Stimulated activated CD4-positive, alpha-beta T cell treated with anti-CD3 and anti-CD28 coated beads, Interleukin-2, amount 100 ng/mL, for 24 hours (primary cell): ENCODE measurements at places on chromosomes 11 and 22.

DNA sequence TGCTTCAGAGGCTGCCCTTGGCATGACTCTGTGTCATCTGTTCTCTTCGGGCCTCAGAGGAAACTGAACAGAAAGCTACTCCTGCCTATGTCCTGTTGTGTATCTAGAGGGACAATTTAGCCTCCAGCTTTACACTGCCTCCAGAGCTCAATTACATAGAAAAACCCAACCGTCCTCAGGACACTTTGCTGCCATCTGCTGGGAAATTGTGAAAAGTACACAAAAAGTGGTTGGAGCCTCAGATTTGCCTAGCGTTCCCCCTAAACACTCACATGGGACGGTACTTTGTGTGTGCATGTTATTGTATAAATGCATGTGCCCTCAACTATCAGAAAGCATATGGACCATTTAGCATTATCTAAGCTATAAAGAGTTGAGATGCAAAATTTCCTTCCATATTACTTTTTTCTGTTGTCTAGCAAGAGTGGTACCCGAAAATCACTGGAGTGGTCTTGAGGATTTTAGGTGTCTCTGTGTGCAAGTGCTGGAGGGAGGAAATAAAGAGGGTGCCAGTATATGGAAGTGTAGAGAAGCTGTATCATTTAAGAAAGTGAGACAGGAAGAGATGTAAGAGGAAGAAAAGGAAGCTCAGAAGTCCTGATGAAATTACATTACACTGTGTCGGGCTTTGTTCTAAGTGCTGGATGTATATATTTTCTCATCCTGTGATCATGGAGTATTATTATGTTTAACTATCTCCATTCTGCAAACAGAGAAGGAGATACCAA, 8.7 kb upstream of the MS4A4E start:
- no peak for DNase-seq

GRCh38 chr11:79274636-79275331, 166.0 kb downstream of the TENM4 start:
- DNase-seq, result no peak

DNA sequence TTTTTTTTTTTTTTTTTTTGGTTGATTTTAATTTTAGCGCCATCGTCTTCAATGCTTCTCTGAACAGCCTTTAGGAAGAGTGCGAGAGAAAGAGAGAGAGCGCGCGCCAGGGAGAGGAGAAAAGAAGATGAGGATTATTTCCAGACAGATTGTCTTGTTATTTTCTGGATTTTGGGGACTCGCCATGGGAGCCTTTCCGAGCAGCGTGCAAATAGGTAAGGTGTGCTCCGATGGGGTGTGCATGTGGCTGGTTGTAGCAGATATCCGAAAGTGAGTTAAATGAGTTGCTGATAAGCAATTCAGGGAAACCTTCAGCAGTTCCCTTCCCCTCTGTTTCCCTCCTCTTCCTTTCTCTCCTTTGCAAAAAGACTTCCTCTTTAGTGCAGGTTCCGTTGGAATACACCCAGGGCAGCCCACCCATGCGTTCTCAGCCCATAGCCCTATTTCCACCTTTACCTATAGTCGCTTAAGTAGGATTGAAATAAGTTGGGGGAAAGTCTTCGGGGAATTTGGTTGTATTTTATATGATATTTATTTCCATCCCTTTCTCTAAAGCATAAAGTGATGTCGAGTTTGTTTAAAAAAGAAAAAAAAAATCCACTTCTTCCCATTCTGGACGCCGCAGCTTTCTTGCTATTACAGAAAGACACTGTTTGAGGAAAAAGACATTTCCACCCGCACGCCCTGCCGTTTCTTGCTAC, 1.1 kb downstream of the GRIA4 start:
- no peak for DNase-seq

DNA sequence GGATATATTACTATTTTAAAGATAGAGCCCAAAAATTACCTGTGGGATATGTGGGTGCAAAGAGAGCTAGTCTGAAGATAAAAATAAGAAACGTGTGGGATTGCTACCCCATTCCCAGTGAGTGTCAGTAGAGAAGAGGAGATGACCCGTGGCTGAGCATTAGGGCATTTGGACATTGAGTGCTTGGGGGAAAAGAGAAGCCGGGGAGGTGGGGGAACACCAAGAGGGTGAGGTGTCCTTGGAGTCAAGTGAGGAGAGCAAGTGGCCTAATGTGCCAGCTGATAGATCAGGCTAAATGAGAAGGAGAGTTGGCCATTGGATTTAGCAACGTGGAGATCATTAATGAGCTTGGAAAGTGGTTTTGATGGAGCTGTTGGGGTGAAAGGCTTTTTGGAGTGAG, 1.2 kb downstream of the POLR2F start:
- DNase-seq, result no peak

DNA sequence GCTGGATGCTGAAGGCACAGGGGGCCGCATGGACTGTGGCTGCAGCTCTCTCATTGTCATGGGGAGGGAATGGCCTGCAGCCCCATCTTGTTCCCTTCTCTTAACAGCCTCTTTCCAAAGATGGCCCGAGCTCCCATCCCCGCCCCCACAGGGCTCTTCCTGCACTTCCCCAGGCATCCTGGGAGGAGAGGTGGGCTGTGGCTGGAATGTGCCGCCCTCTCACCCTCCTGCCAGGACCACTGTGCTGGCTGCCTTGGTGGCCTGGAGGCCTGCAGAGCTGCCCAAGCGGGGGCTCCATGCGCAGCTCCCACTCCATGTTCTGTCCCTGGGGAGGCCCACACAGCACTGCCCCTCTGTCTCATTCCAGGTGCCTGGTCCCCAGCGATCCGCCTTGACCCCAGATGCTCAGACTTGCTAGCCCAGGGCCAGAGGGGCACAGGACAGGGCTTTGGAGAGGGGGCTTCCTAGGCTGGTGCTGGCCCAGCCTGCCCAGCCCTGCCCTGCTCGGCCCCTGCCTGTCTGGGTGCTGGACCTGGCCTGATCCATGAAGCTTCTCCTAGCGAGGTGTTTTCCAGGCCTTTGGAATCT, 56.6 kb downstream of the RTN4R start:
- DNase-seq, result no peak

- no peak for DNase-seq
These were observed 10.9 kb downstream of the HOATZ start for GRCh38 chr11:111525456-111525855.

DNA sequence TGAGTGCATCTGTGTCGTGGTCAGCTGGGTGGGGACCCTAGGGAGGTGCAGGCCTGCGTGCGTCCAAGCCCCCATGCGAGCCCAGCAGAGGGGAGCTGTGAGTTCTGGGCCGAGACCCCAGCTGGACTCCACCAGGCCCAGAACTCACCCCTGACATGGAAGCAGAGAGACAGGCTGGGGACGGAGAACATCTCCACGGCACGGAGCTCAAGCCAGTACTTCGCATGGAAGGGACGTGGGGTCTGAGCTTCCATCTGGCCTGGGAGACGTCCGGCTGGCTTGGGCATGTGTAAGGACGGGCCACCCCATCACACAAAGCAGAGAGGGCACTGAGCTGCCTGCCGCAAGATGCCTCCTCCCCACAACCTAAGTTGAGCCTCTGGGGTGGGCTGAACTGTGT, 422.4 kb downstream of the CTTN start:
- DNase-seq, result no peak

DNA sequence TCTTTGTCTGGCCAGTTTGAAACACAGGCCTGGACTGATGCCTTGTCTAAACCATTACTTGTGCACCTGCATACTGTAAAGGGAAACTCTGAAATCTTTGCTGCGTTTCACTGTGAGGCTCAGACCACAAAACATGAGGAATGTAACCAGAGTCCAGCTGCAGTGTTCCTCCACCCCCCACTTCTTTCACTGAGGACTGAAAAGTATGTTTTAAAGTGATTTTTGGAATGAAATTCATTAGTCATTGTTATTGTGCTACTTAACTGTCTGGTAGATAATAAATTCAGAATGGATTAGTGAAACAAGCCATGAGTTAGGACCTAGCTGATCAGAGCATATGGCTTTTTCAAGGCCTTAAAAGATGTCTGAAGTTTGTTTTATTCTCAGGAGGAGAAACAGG, 181.2 kb downstream of the WNT11 start:
- no peak for DNase-seq

DNA sequence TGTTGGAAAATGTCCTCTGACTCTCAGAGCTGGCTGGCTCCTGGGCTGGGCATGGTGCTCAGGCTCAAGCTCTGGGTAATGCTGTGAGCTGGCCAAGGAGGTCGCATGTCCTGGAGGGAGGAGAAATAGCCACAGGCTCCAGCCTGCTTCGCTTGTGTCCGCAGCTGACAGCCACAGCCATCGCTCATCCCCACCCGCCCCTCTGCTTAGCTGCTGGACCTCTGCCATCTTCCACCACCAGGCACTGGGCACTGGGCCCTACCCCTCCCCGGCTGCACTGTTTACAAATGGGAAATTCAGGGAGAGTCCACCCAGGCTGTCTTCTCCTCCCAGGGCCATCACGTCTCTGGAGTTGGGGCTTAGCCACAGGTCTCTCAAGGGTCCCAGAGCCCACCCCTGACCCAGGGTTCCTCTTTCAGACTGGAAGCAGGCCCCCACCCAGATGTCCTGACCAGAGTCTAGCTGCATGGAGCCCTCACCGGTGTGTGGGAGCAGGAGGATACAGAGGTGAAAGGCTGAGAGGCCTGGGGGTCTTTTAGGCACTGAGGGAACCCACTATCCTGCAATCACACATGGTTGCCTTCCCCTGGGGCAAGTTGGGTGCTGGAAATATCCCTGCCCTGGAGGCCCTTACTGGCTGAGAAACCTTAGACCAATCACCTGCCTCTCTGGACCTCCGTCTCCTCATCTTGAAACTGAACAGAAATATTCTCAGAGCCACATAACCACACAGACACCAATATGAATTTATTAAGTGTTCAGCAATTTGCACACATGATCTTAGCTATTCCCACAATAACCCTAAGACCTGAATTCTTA, 62.7 kb downstream of the CD82 start:
- no peak for DNase-seq

- DNase-seq, result no peak
These were observed 1.4 kb downstream of the CEP57 start for GRCh38 chr11:95791709-95792033.

DNA sequence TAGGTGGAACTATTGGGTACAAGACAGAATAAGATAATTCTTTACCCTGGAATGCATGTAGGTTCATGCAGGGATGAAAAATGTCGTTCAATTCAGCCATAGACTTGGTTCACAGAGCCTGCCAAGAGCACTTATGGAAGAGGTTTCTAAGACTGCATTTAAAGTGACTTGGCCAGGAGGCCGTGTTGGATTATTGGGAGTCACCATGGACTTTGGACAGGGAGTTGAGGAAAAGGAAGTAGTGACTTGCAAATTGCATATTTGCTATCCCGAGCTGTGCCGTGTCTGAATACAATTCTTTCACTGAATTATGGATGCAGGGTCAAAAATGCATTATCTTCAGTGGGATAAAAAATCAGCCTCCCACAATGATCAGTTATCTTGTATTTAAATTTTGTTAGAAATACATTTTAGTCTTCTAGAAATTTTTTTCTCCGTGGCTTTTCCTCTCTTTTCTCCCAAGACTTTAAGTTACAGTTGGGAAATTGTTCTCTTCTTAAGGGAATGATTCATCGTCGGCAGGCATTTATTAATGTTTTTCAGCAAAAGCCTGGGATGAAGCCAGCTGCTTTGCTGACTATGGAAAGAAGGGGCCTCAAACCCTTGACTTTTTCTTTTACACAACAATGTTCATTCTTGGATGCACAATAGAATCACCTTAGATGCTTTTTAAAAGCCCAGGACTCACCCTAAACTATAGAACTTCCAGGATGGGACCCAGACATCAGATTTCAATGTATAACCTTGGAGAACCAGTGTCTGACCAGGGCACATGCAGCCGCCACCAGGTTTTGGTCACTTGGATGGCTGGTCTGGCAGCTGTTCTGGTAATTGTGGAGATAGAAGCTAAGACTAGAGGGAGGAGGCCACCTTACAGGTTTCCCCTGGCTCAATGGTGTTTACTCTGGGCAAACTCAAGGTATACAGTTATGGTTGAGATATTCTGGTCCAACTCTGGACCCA, 70.8 kb downstream of the FAT3 start:
- DNase-seq, result no peak

DNA sequence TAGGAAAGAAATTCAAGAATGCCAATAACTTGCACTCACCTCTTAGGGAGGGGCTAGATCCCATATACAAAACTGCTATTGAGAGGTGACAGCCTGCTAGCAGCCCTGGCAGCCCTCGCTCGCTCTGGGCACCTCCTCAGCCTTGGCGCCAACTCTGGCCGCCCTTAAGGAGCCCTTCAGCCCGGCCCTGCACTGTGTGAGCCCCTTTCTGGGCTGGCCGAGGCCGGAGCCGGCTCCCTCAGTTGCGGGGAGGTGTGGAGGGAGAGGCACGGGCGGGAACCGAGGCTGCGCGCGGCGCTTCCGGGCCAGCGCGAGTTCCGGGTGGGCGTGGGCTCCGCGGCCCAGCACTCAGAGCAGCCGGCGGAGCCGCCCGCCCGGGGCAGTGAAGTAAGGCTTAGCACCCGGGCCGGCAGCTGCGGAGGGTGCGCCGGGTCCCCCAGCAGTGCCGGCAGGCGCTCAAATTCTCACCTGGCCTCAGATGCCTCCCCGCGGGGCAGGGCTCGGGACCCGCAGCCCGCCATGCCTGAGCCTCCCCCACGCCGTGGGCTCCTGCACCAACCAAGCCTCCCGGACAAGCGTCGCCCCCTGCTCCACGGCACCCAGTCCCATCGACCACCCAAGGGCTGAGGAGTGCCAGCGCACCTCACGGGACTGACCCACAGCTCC, 329.9 kb downstream of the FAM181B start:
- no peak for DNase-seq

GRCh38 chr11:19817265-19817851, 104.7 kb downstream of the NAV2 start:
- DNase-seq, result no peak

- DNase-seq, result no peak
These were observed 13.3 kb upstream of the OOSP4B start for GRCh38 chr11:60003729-60004128.
